Immature natural killer cell (primary cell): ENCODE measurements at places on chromosomes 3 and 15.

DNA sequence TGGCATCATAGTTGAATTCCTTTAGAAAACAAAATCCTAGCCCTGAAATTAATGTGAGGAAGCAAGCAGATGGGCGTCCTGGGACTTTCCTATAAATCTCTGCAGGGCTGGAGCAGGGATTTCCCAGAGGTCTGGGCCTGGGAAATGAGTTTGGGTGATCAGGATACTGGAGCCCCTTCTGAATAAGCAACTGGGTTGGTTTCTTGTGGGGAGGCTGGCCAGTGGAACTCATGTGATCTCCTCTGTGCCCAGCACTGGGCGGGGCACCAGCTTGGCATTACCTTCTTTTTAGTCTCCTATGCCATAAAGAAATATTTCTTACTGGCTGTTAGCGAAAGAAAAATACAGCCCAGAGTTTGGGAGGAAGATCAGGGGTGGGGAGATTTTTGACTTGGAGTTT, 1.7 kb downstream of the THSD4 start:
- DNase-seq, result no peak

DNA sequence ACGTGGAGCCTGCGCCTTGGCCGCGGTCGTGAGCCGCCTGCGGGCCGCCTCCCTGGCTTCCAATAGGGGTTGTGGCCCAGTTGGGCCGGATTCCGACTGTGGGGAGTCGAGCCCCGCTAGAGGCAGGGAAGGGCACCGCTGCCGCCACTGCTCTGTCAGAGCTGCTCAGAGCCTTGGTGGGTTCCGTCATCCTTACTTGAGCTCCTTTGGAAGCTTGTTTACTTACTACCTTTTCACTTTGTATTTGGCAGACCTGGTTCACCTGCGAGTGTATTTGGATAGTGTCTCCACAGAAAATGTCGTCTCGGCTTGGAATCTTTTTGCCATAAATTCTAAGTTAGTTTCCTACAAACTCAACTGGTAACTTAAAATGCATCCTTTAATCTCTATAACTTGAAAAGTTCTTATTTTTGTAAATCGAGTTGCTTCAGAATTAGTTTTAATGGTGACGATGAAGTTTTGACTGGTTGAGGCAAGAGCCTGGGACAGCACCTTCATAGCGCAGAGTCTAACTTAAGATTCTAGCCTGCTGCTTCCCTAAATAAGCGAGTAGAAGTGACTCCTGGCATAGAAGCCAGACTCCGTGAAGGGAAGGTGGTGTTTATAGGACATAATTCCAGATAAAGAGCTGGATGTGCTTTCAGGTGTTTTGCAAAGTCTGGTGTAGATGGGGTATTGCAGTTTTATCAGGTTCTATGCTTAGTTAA, 800 bp downstream of the DAG1 start:
- no peak for DNase-seq

- no peak for DNase-seq
Observed at GRCh38 chr3:184715943-184716621, 4.2 kb upstream of the MAGEF1 start.

- DNase-seq, result no peak
Observed at GRCh38 chr3:83500422-83500821, 1458.4 kb upstream of the CADM2 start.

DNA sequence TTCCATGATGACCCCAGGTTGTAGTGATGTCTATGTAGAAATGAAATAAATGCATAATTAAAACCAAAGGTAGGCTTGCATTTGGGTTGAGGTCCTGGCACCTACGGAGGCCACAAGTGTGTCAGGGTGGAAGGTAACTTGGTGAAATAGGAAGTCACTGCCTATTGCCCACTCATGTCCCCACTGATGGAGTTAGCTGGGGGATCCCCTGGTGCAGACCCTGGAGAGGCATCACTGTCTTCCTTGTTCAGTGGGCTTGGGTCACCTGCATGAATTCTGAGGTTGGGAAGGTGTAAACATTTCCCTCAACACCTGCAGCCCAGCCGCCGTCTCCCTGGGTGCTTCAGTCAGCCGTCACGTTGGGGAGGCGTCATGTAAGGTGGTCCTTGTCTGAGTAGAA, 97.1 kb downstream of the APBA2 start:
- no peak for DNase-seq

- DNase-seq, result no peak
Observed at GRCh38 chr3:65233561-65233960, 545.8 kb upstream of the ADAMTS9 start.

- DNase-seq, result no peak
Observed at GRCh38 chr3:149466192-149466591, 8.3 kb upstream of the TM4SF4 start.

DNA sequence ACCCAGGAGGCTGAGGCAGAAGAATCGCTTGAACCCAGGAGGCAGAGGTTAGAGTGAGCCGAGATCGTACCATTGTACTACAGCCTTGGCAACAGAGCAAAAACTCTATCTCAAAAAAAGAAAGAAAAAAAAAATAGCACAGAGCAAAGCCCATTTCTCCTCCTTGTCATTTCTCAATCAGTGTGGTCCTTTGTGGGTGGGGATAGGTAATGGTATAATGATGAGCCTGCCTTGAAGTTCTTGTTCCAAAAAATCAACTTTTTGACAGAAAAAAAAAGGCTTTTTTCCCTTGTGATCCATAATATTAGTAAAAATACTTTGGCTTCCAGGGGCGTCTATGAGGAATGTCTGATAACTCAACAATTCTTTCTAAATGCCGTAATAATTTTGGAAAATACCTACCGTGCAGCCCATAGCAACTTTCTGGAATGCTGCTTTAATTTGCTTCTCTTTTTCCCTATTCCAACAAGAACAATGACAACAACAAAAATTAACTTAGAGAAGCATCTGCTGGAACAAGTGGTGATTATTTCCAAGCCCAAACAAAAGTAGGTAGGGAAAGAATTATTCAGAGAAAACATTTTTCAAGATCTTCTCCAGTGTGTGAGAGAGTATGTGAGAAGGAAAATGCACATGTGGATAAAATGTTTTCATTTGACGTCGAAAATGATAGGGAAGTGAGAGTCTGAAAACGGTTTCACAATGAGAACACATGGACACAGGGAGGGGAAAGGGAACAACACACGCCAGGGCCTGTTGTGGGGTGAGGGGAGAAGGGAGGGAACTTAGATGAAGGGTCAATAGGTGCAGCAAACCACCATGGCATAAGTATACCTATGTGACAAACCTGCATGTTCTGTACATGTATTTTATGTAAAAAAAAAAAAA, 337.8 kb downstream of the RBMS3 start:
- no peak for DNase-seq
